IMR-90 (cell line): ENCODE measurements at places on chromosomes 2 and 18.

GRCh38 chr2:104318001-104318665 is 535.8 kb upstream of the POU3F3 start:
- no peaks in the 10 kb centered on the region for H3K36me3 ChIP-seq
- no peak for DNase-seq
- H3K4me3 ChIP-seq = no peak overlapping the region
- H3K27me3 ChIP-seq = no peaks in the 10 kb centered on the region

DNA sequence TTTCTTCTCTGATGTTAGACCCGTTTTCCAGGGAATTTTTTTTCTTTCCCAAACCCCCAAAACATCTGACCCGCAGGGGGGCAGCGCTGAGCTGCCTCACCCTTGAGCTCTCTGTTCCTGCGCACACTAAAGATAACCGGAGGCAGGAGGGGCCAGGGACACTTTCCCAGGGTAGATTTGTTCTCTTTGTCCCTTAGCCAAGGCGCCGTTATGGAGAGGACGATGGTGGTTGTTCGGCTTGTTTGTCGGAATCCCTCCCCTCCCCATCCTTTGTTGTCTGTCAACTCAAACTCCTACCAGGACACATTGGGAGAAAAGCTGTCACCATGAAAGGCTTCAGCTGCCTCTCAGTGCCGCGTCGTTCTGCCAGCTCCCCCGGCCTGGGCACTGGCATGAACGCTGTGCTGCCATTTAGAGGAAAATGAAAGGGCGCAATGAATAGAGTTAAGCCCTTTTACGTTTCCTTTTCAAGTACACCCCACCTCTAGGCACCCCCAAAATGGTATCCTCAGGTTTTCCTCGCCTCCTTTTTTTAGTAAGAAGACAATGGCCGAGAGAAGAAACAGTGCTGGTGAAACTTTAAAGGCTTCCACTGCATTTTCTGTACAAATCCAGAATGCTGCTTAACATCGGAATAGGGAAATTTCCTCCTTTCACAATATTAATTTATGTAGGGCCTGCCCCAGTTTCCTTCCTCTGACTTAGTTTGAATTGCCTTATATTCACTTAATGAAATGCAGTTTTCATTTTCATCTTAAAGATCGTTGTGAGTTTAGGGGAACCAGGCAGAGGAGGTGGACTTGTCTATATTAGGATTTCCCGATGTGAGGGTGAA is 62.1 kb downstream of the RND3 start:
- peak overlapping the region; percentile 28; the same call in 1 of the 2 replicates for H3K4me3 ChIP-seq
- H3K4me1 ChIP-seq = peaks cover 9% of the 10 kb centered on the region
- no peaks in the 10 kb centered on the region for H3K36me3 ChIP-seq
- peak overlapping the region; percentile 70 for H3K27ac ChIP-seq

- H3K4me1 ChIP-seq = peaks cover 16% of the 10 kb centered on the region
- H3K4me3 ChIP-seq = no peak overlapping the region
- no peaks in the 10 kb centered on the region for H3K36me3 ChIP-seq
- DNase-seq = no peak
- H3K27ac ChIP-seq = no peak overlapping the region
- H3K27me3 ChIP-seq = no peaks in the 10 kb centered on the region
Measured at GRCh38 chr2:23522726-23523372, 137.9 kb downstream of the KLHL29 start.

GRCh38 chr2:209368406-209368805 is 55.4 kb upstream of the MAP2 start:
- H3K27me3 ChIP-seq = no peaks in the 10 kb centered on the region
- H3K27ac ChIP-seq = no peak overlapping the region
- no peak overlapping the region for H3K4me3 ChIP-seq
- no peaks in the 10 kb centered on the region for H3K4me1 ChIP-seq

GRCh38 chr2:18940184-18940583 is 350.8 kb upstream of the NT5C1B start:
- H3K4me1 ChIP-seq = no peaks in the 10 kb centered on the region
- DNase-seq = no peak
- no peaks in the 10 kb centered on the region for H3K36me3 ChIP-seq
- no peaks in the 10 kb centered on the region for H3K27me3 ChIP-seq
- H3K4me3 ChIP-seq = no peak overlapping the region

DNA sequence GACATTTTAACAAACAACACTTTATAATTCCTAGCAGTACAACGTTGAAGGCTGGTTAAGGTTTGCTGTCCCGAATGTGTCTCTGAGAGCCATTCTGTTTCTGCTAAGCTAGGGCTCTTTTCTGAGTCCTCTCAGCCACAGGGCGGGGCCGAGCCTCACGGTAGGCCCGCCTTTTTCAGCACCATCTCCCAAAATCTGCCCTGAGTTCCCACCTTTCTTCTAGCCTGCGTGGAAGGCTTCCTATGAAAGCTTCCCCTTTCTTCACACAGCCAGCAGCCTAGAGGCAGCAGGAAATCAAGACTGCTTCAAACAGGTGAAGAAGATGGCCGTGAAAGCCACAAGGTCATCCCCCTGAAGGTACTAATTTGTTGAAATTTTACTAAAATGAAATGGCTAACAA is 255.5 kb downstream of the CDH2 start:
- no peak overlapping the region for H3K4me3 ChIP-seq
- no peaks in the 10 kb centered on the region for H3K27me3 ChIP-seq
- no peaks in the 10 kb centered on the region for H3K36me3 ChIP-seq
- H3K4me1 ChIP-seq = no peaks in the 10 kb centered on the region
- no peak overlapping the region for H3K27ac ChIP-seq

- DNase-seq = no peak
- no peaks in the 10 kb centered on the region; the same call in 1 of the 2 replicates for H3K4me1 ChIP-seq
- no peaks in the 10 kb centered on the region for H3K36me3 ChIP-seq
- no peak overlapping the region for H3K4me3 ChIP-seq
Measured at GRCh38 chr2:226037526-226037925, 638.0 kb downstream of the NYAP2 start.

DNA sequence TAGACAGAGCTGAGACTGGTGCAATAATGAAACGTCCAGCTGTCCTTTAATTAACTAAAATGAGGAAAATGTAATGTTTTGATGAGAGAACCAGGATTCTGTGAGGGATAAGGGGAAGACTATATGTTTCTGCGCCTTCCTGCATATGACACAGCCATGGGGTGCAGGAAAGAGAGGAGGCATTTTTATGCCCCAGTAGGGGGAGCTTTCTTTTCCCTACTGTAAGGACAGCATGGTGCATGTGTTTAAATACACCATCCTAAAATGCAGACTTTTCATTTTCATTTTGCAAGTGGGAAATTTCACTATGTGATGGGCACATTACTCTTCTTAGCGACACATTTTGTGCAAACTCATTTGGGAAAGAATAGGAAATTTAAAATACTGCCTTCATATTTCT is 446.1 kb downstream of the ARHGAP15 start:
- H3K27ac ChIP-seq = no peak overlapping the region
- no peaks in the 10 kb centered on the region for H3K4me1 ChIP-seq

- H3K4me1 ChIP-seq = no peaks in the 10 kb centered on the region
- no peaks in the 10 kb centered on the region for H3K27me3 ChIP-seq
- no peaks in the 10 kb centered on the region for H3K36me3 ChIP-seq
- no peak overlapping the region for H3K4me3 ChIP-seq
- DNase-seq = no peak
- H3K27ac ChIP-seq = no peak overlapping the region
Measured at GRCh38 chr2:107027810-107028209, 141.8 kb upstream of the ST6GAL2 start.

DNA sequence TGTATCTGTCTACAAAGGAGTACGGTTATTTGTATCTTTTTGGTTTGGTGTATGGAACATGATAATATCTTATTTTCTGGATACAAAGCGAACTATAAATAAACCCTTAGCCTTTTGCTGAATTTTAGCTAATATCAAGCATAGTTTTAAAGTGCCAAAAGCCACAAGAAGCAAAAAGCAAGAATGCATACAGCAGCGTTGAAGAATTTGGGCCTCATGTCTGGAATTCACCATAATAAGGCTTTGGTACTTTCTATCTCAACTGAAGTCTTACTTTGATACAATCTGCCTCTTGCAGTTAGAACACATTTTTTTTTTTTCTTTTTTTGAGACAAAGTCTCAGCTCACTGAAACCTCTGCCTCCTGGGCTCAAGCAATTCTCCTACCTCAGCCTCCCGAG is 151.5 kb downstream of the ERBB4 start:
- no peaks in the 10 kb centered on the region for H3K4me1 ChIP-seq
- DNase-seq = no peak
- H3K36me3 ChIP-seq = no peaks in the 10 kb centered on the region
- H3K4me3 ChIP-seq = no peak overlapping the region

GRCh38 chr2:30639836-30640235 is 167.4 kb downstream of the CAPN13 start:
- no peak overlapping the region for H3K4me3 ChIP-seq
- H3K36me3 ChIP-seq = peaks cover 5% of the 10 kb centered on the region
- 0 out of 2 replicates have a peak, but pooled peaks cover 3% of the 10 kb centered on the region for H3K4me1 ChIP-seq
- no peak for DNase-seq

DNA sequence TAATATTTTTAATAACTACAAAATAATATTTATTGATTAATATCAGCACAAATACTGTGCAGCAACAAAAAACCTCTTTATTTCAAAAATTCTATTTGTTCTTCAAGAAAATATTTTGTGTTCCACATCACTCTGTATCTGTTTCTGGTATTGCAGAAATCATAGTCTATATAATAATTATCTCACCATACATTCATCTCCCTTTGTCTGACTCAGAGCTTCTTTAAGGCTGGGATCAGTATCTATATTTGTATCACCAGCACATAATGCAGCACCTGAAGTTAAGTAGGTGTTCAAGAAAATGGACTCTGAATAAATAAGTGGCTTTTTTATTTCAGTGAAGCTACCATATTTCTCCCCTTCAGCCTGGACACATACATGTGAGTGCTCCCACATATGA is 1.6 kb upstream of the MARCHF4 start:
- no peak overlapping the region for H3K4me3 ChIP-seq
- H3K27ac ChIP-seq = no peak overlapping the region; the same call in 1 of the 2 replicates
- peak; percentile 31 for DNase-seq
- peaks cover 6% of the 10 kb centered on the region for H3K4me1 ChIP-seq

DNA sequence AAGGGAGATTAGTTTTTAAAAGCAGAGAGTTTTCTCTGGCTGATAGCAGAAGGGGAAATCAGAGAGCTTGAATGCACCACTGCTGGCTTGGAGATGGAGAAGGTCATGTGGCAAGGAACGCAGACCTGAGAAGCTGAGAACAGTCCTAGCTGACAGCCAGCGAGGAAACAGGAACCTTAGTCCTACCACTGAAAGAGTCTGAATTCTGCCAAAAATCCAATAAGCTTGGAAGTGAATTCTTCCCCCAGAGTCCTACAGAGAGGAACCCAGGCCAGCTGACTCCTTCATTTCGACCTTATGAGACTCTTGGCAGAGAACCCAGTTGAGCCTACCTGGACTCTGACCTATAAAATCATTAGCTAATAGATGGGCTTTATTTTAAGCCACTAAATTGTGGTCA is 371.9 kb upstream of the TNP1 start:
- H3K4me3 ChIP-seq = no peak overlapping the region
- peak overlapping the region; percentile 93 for H3K27ac ChIP-seq
- no peak for DNase-seq
- no peaks in the 10 kb centered on the region for H3K27me3 ChIP-seq
- H3K4me1 ChIP-seq = peaks cover 9% of the 10 kb centered on the region

GRCh38 chr2:209578394-209579001 is 154.7 kb downstream of the MAP2 start:
- no peaks in the 10 kb centered on the region for H3K27me3 ChIP-seq
- H3K4me1 ChIP-seq = no peaks in the 10 kb centered on the region
- no peaks in the 10 kb centered on the region for H3K36me3 ChIP-seq
- H3K27ac ChIP-seq = no peak overlapping the region
- no peak for DNase-seq

GRCh38 chr18:61718944-61719343 is 173.9 kb downstream of the RNF152 start:
- H3K27ac ChIP-seq = no peak overlapping the region
- H3K4me3 ChIP-seq = no peak overlapping the region
- H3K27me3 ChIP-seq = no peaks in the 10 kb centered on the region
- no peak for DNase-seq
- no peaks in the 10 kb centered on the region for H3K36me3 ChIP-seq

- no peaks in the 10 kb centered on the region for H3K36me3 ChIP-seq
- no peak for DNase-seq
- no peak overlapping the region for H3K4me3 ChIP-seq
- no peak overlapping the region for H3K27ac ChIP-seq
Measured at GRCh38 chr2:110167326-110168000, 37.4 kb downstream of the NPHP1 start.

- no peaks in the 10 kb centered on the region for H3K36me3 ChIP-seq
- H3K4me1 ChIP-seq = peaks cover 9% of the 10 kb centered on the region
- DNase-seq = peak; percentile 20
- H3K27me3 ChIP-seq = no peaks in the 10 kb centered on the region
Measured at GRCh38 chr18:75216212-75216910, 5.8 kb downstream of the TSHZ1 start.

GRCh38 chr18:13446024-13446423 is 227.5 kb downstream of the LDLRAD4 start:
- no peaks in the 10 kb centered on the region for H3K4me1 ChIP-seq
- DNase-seq = no peak
- no peaks in the 10 kb centered on the region for H3K36me3 ChIP-seq

DNA sequence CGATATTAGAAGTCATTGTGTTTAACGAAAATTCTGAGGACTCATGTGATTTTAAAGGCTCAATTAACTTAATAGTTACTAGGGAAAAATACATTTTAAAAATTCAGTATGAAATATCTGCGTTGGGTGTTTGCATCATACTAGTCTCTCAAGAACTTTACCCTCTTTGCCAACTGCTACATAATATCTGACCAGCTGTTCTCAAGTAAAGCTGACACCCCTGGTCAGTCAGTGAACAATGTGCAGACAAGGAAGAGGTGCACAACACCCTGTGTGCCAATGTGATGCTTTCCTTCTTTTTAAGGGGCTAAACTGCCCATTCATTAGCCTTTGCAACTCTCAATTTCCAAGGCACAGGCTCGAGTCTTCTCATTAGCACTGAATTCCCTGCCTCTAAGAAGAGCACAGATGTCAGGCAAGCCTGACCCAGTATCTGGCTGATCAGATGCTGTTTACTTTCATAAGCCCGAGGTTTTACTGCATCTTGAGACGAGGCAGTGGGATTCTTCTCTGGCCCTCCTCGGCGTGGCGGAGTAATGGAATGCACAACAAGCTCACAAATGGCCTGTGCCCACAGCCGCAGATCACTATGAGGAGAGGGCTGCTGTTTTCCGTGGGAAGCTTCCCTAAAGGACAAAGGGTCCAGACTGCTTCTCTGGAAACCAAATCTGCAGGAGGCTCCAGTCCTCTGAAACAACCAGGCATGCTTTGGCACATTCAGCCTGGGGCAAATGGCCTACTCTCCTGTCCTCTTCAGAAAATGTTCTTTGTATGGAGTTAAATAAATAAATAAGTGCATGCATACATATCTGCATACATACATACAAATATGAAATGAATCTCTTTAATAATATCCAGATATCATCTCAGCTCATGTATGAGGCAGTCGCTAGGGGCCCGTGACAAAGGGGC is 240.3 kb downstream of the ZNF521 start:
- peaks cover 11% of the 10 kb centered on the region for H3K4me1 ChIP-seq
- no peak overlapping the region for H3K4me3 ChIP-seq
- H3K27me3 ChIP-seq = no peaks in the 10 kb centered on the region
- no peak for DNase-seq
- H3K36me3 ChIP-seq = no peaks in the 10 kb centered on the region
